ENCODE measurements at places on chromosomes 2 and 18. TPM values are rescaled to one million over a fixed set of nuclear protein-coding genes. Genes with fewer than 3 reads are reported as not detected.

Gene FAM124B
- polyA plus RNA-seq, result 0.37 TPM

- DNase-seq, result no peak
Observed at GRCh38 chr2:30978854-30979253, 159.4 kb downstream of the GALNT14 start.

DNA sequence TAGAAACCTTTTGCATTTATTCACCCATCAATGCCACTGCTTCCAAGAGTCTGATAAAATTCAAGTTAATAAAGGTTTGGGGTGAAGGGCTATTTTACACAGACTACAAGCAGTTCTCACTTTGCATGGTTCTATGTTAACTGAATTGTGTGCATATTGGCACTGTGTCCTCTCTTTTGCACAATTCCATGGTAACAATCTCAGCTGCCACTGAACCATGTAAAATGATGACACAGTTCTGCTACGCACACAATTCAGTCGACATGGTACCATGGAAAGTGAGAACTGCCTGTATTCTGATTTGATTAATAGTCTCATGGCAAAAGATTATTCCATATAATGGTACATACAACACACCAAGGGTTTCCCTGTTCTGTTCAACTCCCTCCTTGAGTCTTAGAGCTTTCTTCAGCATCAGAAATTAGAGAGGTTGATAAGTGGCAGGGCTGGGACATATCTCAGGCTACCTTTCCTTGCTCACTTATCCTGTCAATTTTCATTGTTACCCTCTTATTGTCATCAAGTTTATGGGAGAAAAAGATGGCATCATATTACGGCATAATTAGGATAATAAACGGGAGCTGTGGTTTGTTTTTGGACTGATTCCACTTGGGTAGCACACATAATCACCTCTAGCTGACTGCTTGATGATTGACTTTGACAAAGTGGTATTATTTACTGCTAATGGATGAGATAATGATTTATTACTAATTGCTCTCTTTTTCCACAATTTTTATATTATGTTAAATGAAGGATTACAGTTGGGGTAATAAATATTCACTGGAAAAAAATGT lies 139.3 kb upstream of the CREB1 start:
- no peak for DNase-seq

- no peak for DNase-seq
Observed at GRCh38 chr2:68189991-68190784, 32.5 kb downstream of the PNO1 start.

GRCh38 chr2:72028351-72028995 lies 119.2 kb downstream of the CYP26B1 start:
- no peak for DNase-seq

Measured in adrenal gland (tissue), 19 donors.